Aorta (tissue), 5 donors: ENCODE measurements at places on chromosomes 7 and 10. TPM values are rescaled to one million over a fixed set of nuclear protein-coding genes. Genes with fewer than 3 reads are reported as not detected.

DNA sequence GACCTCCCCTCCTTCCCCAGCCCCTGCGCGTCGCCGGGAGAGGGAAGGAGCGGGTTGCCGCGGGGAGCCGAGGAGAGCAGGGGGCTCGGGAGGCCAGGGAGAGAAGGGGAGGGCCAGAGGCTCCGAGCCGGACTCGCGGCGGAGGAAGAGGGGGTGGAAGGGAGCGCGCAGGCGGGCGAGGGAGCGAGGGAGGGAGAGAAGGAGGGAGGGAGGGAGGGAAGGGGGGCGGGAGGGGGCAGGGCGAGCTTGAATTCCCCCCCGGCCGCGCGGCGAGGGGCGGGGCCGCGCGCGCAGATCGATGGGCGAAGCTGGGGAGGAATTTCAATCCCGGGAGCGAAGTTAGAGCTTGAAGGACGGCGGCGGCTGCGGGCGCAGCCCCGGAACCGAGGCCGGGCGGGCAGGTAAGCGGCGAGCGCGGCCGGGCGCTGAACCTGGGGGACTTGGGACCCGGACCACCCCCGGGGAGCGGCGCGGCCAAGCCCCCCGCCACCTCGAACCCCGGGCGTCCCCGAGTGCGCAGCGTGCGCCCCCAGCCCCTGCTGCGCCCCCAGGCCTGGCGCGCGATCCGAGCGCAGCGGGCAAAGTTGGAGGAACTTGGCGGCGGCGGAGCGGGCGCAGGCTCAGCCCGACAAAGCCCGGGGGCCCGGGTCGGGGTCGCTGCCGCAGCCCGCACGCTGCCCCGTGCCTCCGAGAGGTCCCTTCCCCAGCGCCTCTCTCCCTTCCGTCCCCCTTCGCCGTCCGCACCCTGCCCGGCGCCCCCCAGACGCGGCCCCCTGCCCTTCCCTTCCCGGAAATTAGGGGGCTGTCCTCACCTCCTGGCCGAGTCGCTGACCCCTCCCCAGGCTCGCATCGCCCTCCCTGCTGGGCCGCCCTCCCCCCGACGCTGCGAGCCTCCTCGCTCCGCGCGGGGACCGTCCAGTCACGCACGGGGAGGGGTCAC, at the start of gene ELFN1:
ELFN1 (plus strand) TSS at position 324 of the 940 bp plus-strand sequence. CDS start 74,320 bp downstream, outside the sequence.
- peak; percentile 33 for DNase-seq

Gene CYP3A5
- not detected for total RNA-seq

Gene CYP3A4
- not detected for total RNA-seq

DNA sequence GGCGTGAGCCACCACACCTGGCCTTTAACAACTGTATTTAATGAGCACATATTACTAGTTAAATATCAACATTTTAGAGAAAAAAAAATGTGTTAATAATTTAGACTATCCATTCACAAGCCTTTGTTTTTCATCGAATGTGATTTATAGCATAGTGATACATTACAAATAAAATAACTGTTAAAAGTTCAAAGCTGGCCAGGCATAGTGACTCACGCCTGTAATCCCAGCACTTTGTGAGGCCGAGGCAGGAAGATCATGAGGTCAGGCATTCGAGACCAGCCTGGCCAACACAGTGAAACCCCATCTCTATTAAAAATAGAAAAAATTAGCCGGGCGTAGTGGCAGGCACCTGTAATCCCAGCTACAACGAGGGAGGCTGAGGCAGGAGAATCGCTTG, 72.7 kb downstream of the HACD1 start:
- DNase-seq = no peak

DNA sequence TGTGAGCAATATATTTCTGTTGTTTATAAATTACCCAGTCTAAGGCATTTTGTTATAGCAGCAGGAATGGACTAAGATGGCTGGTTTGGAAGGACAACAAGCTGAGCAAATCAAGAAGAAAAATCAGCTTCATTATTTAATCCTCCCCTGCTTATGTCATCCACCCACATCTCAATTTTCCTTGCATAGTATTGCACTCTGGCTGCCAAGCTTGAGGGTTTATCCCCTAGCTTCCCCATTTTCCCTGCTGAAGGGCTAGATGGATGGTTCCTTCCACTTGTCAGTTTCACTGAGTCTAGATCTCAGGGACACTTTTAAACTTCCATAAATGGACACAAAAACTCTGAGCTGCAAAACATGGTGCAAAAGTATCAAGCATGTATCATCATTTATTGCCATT, 75.2 kb upstream of the LAMB4 start:
- DNase-seq = no peak

Gene MKI67
- 4.2 TPM for total RNA-seq

DNA sequence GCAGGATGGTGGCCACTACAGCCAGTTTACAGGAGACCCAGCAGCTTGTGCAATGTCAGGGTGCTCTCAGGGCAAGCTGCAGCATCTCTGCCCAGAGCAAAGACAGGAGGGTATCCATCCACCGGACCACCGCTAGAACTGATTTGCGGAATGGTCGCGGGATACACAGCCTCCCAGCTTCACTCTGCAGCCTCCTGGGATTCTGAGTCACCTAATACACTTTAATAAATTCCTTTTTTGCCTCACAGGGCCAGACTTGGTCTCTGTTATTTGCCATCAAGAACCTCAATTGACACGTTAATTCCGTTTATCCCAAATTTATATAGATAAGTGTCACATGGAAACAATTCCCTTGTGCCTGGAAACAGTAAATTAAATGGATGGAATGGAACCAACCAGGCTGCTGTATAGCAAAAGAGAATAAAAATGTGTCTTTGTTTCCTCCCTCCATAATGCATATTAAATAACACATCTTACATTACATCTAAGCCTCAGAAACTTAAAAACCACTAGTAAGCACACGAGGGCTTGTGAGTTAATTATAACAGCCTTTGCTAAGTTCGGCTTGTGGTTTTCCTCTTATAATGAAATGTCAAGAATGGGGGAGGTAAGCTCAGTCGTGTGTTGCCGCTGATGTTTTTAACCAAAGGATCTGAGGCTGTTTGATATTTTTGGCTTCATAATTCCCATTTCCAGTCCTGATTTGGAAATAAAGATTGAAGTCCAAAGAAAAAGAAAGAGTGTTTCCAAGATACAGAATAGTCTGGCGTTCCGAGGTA, 52.1 kb downstream of the ADRB1 start:
- no peak for DNase-seq
